ENCODE measurements at places on chromosomes 4 and X.

DNA sequence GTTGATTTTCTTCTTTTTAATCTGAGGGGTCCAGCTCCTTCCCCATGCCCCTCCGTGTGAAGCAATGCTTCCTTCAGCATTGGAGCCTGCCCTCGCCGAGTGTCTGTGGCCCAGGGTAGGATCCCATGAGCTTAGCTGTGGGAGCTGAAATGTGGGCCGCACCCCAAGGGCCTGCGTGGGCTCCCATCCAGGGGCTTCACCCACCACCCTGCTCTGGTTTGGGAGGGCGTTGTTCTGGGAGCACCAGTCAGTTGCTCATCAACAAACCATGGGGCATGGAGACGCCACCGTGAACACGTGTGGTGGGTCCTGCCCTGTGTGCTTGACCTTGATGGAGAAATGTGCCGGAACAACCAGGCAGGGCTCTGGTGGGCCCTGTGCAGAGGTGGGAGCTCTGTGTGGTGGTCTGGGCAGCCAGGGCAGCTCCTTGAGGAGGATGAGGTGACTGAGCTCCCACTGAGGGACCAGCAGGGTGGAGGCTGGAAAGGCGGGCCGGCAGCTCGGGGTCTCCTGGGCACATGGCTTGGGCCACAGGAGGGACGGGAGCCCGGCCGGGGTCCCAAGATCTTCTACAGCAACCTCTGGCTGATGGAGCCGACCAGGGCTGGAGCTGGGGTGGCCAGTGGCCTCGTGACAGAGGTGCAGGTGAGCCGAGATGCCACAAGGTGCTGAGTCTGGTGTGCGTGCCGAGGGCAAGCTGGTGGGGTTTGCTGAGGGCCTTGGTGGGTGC lies 39.6 kb upstream of the NKX1-1 start:
- DNase-seq: no peak

DNA sequence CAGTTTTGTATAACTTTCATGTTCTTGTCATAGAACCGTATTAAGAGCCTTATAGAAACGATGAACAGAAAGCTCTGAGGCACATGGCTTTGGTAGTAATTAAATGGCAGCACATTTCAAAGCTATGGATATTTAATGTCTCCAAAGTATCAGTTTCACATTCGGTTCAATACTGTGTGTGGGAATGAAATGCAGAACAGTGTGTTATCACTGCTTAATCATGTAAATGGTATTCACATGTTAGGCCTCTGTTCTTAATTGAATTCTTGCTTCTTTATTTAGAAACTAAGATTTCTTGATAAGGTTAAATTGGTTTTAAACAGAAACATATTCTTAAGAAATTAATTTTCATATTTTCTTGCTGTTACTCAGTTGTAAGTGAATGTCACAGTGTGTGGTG lies 701.0 kb upstream of the PITX2 start:
- DNase-seq: no peak

DNA sequence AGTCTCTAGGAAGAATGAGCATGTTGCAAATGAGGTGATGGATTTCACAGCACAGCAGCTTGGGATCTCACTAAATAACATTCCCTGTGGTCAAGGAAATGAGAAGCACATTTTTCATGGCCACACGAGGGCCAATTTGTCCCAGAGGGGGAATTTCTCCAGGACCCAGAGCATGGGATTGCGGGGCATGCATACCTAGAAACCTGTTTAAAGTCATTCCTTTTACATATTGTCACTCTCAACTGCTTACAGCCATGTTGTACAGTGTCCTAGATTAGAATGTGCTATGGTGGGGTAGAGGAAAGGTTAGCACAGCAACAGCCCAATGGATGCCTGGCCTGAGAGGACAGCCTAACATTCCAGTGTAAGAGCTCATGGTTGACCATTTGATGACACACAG lies 37.4 kb upstream of the NLGN4X start:
- no peak for DNase-seq

- no peak for DNase-seq
Observed at GRCh38 chr4:161906836-161907589, 256.8 kb downstream of the FSTL5 start.

- DNase-seq: no peak
Observed at GRCh38 chr4:75490155-75490554, 24.0 kb downstream of the RCHY1 start.

Data from smooth muscle cell of the brain vasculature (primary cell).